Forelimb muscle (tissue), 1 donor: ENCODE measurements at places on chromosomes 16 and 17. TPM values are rescaled to one million over a fixed set of nuclear protein-coding genes. Genes with fewer than 3 reads are reported as not detected.

- no peak for DNase-seq
These were observed 139.0 kb downstream of the CYLD start for GRCh38 chr16:50880926-50881325.

DNA sequence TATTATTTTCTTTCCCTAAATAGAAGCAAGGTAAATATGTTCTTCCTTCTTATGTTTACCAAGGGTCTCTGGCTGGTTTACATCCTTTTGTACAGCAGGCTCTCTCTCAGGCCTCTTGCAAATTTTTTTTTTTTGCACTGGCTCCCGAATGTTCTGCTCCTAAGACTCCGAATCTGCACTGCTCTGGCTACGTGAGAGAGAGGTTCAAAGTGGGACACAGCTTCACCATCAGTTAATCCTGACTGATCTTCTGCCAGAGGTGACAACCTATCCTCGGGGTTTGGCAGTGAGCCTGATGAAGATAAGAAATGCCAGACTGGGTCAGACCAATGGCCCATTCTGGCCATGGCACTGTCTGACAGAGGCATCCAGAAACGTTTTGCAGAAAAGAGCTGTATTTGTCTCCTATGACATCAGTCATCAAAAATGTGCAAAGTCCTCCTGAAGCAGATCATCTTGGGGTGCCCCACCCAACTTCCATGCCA lies 136.9 kb downstream of the GRIN2A start:
- DNase-seq, result no peak

- DNase-seq, result no peak
These were observed 13.0 kb upstream of the DHRS11 start for GRCh38 chr17:36578671-36579070.

GRCh38 chr17:8745586-8746500 lies 1.2 kb upstream of the CCDC42 start:
- no peak for DNase-seq

DNA sequence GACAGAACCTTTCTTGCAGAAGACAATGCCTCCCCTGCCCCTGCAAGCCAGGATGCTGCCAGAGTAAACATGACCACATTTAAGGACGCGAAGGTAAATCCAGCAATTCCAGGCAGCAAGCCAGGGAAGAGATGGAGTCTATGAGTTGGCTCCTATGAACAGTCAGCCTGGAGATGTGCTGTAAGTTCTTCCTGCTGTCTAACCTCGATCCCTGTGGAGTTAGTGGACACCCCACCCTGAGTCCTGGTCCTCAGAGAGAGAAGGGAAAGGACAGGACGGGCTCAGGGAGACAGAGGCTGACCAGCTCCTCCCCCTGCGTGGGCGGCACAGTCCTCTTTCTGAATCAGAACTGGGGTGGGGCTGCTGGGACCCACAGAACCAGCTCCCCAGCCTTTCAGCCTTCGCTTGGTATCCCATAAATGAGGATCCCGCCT lies 24.9 kb downstream of the CDC42EP4 start:
- no peak for DNase-seq

GRCh38 chr16:24041834-24042631 lies 206.2 kb downstream of the PRKCB start:
- DNase-seq, result peak; percentile 6

GRCh38 chr17:6097005-6097279 lies 26.8 kb downstream of the WSCD1 start:
- no peak for DNase-seq

DNA sequence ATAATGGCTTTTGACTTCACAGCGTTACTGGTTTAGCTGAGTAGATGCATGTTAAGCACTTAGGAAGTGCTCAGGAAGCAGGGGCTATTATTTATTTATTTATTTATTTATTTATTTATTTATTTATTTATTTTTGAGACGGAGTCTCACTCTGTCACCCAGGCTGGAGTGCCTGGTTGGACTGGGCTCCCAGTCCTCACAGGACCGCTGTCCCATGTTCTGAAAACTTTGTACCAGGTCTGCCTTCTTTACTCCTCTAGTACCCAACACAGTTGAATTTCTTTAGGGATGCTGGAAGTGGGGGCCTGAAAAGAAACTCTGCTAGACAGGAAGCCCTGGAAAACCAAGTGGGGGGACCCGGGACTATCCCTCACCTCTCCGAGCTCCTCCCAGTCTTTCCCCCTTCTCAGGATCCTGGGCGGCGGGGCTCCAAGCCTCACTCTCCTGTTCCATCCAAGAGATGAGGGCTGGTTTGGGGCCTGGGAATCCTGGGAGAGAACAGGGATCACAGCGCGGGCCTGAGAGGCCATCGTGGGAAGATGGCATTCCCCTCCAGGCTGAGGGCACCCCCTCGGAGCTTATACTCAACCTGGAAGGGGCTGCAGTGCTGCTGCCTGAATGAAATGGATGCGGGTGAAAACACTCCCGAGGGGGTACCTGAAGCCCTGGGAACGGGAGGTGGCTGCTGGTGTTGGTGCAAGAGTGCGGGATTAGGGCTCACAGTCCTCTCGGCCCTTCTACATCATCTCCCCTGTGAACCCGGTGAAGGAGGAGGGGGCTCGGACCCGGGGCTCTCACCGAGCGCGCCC lies 674 bp downstream of the ZNF688 start:
- no peak for DNase-seq

DNA sequence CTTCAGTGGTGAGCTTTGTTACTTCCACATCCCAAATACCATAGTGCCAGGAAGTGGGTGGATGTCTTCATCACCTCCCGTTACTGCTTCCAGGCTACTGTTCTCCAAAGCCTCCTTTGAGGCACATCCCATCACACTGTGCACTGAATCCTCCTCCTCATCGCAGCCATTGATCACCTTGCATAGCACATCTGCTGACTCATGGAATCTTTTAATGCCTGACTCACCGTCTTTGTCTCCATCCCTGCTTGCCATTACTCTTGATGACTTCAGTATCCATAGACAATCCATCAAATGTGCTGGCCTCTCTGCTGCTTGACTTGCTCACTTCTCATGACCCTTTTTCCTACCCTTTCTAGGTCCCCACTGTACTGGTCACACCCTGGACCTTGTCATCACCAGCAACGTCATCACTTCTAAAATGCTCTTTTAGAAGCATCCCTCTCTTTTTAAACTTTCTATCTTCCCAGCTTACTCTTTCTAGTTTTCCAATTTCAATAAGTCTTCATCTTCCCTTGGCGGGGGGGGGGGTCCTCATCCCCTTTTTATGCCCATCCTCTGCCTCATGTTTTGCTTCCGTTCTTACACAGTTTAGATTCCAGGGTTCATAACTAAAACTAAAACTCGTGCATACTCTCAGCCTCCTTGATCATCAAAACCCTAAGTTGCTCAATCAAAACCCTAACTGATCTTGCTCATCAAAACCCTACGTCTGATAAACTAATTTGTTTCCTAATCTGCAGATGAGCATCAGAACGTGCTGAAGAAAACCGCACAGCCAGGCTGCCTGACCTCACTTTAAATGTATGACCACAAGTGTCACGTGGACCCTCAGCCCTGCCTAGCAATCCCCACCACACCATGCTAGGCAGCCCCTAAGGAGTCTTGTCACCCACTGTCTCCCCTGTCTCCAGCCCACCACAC lies 289.7 kb upstream of the ZFHX3 start:
- DNase-seq, result no peak

GRCh38 chr17:34797720-34798119 lies 163.5 kb downstream of the CCT6B start:
- peak; percentile 9 for DNase-seq

- no peak for DNase-seq
These were observed 179.1 kb upstream of the CACNG5 start for GRCh38 chr17:66655861-66656260.

GRCh38 chr16:70433458-70434103 lies 5.3 kb downstream of the ST3GAL2 start:
- no peak for DNase-seq

- DNase-seq, result no peak
These were observed 7.2 kb downstream of the DLX3 start for GRCh38 chr17:49987681-49988441.

DNA sequence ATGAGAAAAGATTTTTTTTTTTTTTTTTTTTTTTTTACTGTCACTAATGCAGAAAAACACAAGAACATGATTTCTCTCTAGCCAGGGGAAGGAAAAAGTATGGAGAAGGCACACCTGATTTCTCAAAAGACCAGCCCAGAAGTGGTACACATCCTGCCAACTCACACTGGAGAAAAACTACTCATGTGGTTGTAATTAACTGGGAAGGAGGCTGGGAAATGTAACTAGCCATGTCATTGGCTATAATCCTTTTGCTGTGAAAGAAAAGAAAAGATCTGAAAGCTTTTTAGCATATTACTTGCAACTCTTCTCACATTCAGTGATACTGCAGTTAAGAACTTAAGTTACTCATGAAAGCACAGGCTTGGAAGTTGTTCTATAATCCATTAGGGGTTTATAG lies 195.9 kb upstream of the PMFBP1 start:
- no peak for DNase-seq

DNA sequence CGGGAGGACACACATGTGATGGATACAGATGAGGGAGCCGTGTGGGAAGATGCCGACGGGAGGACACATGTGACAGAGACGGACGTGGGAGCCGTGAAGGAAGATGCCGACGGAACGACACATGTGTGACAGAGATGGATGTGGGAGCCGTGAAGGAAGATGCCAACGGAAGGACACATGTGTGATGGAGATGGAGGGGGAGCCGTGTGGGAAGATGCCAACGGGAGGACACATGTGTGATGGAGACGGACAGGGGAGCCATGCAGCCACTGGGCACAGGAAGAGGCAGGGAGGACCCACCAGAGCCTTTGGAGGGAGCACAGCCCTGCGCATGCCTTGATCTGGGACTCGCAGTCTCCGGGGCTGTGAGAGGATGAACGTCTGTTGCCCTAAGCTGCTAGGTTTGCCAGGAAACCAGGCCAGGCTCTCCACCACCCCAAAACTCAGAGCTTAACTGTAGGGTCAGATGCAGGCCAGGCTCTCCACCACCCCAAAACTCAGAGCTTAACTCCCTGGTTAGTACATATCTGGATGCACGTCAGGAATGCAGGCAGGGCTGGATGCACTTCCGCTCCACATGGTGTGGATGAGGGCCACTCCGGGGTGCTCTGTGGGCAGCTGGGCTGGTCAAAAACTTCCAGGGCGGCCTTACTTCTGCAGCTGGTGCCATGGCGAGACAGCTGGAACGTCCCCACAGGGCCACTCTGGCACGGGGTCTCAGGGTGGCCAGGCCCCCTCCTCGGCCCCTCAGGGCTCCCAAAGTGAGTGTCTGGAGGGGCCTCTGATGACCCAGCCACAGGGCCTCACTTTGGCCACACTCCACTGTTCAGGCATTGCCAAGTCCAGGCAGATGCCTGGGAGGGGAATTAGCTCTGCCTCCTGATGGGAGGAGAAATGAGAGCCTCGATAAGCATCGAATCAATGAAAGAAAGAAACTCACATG lies 47.7 kb upstream of the ZNF469 start:
- DNase-seq, result no peak

GRCh38 chr16:2002406-2003230 lies 7.0 kb downstream of the ZNF598 start:
- DNase-seq, result no peak

GRCh38 chr16:82995286-82995923 lies 368.6 kb downstream of the CDH13 start:
- DNase-seq, result no peak

GRCh38 chr16:4869147-4869805 lies 22.0 kb downstream of the UBN1 start:
- DNase-seq, result no peak

DNA sequence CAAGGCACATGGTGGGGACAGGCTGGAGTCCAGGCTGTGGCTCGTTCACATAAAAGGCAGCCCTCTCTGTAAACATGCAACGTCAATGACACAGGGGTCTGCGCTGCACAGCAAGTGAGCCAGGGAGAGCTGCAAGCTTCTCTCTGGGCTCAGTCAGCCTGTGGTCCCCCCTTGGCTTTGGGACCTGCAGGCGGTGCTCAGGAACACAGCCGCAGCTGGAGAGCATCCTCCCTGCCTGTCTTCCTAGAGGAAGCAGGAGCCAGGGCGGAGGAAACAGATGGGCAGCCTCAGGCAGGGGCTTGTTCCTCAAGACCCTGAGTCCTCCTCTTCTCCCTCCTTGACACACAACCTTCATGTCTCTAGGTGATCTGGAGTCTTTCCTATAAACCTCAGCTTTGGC lies 228.0 kb downstream of the C16orf78 start:
- no peak for DNase-seq

DNA sequence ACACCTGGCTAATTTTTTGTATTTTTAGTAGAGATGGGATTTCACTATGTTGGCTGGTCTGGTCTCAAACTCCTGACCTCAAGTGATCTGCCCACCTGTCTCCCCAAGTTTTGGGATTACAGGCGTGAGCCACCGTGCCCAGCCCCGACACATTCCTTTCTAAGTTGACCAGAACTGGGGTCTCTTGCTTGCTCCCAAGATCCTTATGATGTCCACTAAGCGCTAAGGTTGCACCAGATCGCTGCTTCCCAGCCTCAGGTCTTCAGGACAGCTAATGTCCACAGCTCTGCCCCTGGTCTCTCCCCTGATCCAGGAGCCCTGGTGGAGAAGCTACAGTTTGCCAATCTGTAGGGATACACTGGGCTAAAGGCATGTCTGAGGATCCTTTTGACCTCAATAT lies 29.5 kb downstream of the NSMCE1 start:
- DNase-seq, result no peak

Gene PRDM7
- not detected for polyA plus RNA-seq

Gene LRRC75A
- 6.3 TPM for polyA plus RNA-seq

Gene SLC2A4
- polyA plus RNA-seq, result 39.2 TPM

Gene TBC1D3H
- polyA plus RNA-seq, result not detected

Gene KRTAP2-1
- polyA plus RNA-seq, result not detected

Gene USP36
- polyA plus RNA-seq, result 26.1 TPM

Gene TMEM238L
- 0.23 TPM for polyA plus RNA-seq

Gene CTRB2
- polyA plus RNA-seq, result not detected

Gene NUPR1
- 27.9 TPM for polyA plus RNA-seq
